Activated CD8-positive, alpha-beta memory T cell treated with anti-CD3 and anti-CD28 coated beads for 1 hour (primary cell): ENCODE measurements at places on chromosomes 5 and 9.

- no peak for DNase-seq
Measured at GRCh38 chr9:110029956-110030480, 177.9 kb downstream of the C9orf152 start.

DNA sequence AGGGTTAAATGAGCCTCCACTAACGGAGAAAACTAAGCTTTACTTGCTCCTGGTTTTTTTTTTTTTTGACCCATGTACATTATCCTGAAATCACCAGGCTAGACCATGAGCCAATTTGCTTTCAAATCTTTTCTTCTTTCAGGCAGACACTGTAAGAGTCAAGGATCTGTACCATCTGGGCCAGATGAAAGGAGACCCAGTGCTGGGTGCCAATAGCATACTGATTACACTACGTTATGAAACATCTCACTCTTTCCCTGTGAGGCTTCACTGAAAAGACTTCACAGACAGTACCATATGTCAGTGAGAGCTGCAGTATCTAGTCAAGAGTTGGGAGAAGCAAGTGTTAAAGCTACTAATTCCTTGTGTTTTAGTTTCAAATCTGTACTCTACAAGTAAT, 161.2 kb upstream of the PTPRD start:
- DNase-seq: no peak

DNA sequence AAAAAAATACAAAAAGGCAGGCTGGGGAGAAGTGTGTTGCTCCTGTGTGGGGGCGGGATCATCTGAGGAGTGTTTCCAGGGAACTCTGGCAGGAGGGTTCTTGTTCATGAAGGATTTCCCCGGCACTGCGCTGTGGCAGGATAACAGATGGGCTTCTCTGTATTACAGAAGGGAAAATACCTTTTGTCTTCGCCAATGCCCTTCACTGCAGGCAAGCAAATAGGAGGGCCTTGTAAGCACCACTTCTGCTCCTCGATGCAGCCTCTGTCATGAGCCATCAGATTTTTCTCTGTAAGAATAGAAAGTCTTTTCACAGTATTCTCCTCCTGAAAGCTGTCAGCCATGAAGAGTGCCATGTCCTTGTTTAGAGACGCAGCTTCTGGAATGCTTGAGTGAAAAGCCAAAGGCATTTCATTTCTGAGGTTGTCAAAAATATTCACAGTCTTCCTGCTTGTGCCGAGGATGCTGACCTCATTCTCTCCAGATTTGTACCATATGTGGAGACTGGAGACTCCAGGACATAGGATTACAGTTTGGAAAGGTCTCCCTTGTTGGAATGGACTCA, 294.0 kb downstream of the YTHDC2 start:
- no peak for DNase-seq

DNA sequence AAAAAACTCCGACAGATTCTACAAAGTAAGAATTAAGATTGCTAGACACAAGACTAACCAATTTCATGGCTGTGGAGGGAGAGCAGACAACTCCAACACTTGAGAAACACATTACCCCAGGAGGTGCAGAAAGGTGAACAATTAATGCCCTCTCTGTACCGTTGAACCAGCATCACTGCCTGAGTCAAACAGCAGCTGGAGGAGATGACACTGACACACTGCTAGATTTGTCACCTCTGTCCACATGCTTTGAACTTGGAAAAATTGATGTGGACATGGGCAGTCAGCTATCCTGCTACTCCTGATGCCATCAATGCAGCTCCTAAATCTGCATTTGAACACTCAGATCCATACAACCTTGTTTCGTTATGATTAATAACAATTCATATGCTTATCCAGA, 51.7 kb downstream of the GPBP1 start:
- DNase-seq: no peak

GRCh38 chr9:108180541-108180940, 675.2 kb downstream of the ACTL7B start:
- no peak for DNase-seq

GRCh38 chr9:69173891-69174615, at the start of gene TJP2:
Gene TJP2, plus strand, starts transcription at chr9:69174277. Its CDS starts 96 bp downstream, at chr9:69174373.
- no peak for DNase-seq

DNA sequence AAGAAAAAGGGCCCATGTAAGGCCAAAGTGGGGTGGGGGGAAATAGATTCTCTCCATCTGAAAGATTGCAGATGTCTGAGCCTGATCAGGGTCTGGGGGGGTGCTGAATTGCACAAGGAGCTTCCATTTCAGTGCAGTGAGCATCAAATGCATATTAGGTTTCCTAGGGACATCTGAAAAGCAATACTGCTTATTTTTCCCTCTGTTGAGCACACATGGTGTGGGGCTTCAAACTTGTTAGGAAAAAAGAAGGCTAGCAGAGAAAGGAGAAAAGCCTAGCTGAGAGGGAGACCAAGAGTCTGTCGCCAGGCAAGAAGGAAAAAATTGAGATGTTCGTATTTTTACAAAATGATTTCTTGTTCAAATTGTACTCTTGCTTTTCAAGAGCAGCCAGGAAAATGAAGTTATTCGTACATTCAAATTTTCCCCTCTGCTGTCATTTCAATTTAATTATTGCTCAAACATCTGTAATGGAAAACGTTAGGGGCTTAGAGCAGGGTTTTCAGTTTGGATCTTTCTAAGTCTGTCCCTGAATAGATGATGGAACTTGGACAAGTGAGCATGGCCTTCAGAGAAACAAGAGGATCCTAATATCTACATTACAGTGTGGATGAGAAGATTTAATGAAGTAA, 191.9 kb upstream of the GAS1 start:
- DNase-seq: no peak

- no peak for DNase-seq
Measured at GRCh38 chr5:170021506-170021905, 41.2 kb upstream of the INSYN2B start.

GRCh38 chr5:95631991-95632675, 12.2 kb downstream of the GPR150 start:
- DNase-seq: peak; percentile 17

DNA sequence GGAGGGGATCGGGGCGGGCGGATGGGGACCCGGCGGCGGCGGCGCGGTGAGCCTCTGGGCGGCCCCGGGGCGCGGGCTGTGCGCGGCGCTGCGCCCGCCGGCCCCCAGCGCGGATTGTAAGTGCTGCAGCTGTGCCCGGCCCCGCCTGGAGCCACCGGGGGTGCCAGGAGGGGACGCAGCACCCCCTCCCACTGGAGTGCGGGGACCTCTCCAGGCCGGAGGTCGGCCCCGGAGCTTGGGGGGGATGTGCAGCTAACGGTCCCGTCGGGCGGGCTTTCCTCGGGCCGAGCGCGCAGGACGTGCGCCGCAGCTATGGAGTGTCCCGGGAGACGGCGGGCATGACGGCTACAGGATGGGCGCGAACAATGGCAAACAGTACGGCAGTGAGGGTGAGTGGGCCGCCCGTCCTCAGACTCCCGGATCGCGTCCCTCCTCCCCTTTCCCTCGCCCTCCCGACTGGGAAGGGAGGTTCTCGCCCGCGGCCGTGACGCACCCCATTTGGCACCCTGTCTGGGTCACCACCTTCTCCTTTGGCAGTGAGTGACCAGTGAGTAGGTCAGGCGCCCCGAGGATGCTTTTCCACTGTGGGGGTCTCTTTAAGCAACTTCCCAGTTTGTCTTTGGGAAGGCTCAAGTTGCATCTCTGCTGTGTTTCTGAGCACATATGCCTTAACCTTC, 483 bp downstream of the FBXL7 start:
- no peak for DNase-seq

DNA sequence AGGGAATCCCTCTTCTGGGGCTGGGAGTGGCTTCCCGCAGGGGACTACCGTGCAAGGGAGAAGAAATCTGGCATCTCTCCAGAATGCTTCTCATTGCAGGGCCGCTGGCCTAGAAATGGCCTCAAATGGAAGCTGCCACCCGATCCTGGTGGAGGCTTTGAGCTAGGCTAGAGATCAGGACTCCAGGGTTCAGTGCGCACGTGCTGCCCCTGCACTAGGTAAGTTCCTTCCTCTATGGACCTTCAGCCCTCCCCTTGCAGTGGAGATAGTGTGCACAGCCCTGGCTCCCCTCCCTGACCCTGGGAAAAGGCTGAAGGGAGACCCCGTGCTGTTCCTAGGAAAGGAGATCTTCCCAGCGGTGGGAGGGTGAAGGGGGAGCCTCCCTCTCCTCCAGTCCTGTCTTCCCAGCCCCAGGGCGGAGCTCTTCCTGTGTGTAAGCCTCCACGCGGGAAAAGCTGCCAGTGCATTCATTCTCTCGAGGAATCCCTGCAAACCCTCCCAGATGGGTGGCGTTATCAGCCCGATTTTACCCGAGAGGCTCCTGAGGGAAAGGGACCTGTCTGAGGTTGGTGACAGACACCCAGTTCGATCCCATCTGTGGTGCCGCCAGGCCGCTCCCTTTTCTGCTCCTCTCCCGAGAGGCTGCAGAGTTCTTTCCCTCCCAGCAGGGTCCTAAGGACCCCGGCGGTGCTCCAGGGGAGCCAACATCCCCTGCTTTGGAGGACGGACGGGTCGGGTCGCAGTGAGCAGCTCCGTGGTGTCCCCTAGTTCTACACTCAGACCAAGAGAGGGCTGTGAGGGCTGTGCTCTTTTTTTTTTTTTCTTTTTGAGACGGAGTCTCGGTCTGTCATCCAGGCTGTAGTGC, 1.4 kb upstream of the CERCAM start:
- DNase-seq: no peak

GRCh38 chr9:21696411-21696871, 106.0 kb upstream of the MTAP start:
- DNase-seq: no peak

GRCh38 chr9:37150415-37150814, 30.0 kb downstream of the ZCCHC7 start:
- no peak for DNase-seq

- no peak for DNase-seq
Measured at GRCh38 chr5:65021527-65022226, 252.9 kb downstream of the CWC27 start.

GRCh38 chr5:53879708-53880323, 319.4 kb downstream of the NDUFS4 start:
- DNase-seq: no peak

GRCh38 chr5:117833691-117834090, 1154.7 kb downstream of the DTWD2 start:
- no peak for DNase-seq

DNA sequence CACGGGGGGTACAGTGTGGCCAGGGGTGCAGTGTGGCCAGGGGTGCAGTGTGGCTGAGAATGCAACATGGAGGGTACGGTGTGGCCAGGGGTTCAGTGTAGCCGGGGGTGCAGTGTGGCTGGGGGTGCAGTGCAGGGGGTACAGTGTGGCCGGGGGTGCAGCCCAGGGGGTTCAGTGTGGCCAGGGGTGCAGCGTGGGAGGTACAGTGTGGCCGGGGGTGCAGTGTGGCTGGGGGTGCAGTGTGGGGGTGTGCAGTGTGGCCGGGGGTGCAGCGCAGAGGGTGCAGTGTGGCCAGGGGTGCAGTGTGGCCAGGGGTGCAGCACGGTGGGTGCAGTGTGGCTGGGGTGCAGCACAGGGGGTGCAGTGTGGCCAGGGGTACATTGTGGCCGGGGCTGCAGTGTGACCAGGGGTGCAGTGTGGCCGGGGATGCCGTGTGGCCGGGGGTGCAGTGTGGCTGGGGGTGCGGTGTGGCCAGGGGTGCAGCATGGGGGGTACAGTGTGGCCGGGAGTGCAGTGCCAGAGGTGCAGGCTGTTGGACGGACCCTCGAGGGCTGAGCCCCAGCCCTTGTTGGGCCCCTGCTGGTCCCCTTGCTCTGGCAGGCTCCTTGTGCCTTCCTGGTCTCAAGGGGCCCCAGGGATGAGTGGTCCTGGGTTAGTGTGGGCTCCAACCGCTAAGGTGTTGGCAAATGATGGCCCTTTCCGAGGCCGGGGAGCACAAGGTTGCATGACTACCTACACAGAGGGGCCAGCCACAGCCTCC, 17.9 kb downstream of the TPPP start:
- no peak for DNase-seq

- DNase-seq: no peak
Measured at GRCh38 chr9:127079446-127080140, 42.8 kb downstream of the ANGPTL2 start.

DNA sequence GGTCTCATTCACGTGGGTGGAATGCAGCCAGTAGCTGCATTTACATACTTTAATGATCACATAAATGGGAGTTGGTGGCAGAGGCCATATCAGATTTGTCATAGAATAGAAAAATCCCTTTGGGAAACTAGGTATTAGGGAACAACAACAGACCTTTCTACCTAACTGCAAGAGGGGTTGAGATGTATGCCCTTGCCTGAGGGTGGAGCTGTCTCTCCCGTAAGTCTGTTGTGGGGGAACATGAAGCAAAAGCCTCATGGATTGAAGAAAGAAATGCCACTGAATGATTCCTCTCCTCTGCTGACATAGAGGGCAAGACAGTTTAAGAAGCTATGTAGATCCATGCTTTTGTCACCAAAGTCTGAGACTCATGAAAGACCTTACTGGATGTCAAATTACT, 461.3 kb downstream of the SPOCK1 start:
- DNase-seq: no peak

DNA sequence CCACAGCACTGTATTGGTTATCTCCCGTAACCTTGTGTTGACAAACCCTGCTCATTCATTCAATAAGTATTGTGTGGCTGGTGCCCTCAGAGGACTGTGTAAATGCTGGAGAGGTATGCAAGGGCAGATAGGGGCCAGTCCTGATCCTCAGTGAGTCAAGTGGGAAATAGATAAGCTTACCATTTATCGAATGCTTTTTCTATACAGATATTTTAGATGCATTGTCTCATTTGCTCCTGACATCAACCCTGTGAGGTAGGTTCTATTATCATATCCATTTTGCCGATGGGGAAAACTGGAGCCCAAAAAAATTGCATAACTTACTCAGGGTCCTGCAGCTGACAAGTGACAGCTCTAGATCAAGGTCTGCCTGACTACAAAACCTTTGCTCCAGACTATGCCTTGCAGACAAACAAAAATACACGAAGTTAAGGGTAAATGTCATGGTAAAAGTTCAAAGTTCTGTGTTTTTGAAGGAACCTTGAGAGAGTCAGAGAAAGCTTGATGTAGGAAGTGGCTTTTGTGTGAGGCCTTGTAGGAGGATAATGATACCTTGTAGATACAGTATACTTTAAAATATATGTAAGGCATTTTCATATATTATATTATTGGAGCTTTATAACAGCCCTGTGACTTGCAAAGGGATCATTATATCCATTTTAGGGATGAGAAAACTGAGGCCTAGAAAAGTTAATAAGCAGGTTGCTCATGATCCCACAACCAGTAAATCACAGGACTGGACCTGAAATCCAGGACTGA, 22.7 kb downstream of the CYFIP2 start:
- DNase-seq: no peak

GRCh38 chr5:113255579-113256386, 179.0 kb downstream of the TSSK1B start:
- DNase-seq: no peak

DNA sequence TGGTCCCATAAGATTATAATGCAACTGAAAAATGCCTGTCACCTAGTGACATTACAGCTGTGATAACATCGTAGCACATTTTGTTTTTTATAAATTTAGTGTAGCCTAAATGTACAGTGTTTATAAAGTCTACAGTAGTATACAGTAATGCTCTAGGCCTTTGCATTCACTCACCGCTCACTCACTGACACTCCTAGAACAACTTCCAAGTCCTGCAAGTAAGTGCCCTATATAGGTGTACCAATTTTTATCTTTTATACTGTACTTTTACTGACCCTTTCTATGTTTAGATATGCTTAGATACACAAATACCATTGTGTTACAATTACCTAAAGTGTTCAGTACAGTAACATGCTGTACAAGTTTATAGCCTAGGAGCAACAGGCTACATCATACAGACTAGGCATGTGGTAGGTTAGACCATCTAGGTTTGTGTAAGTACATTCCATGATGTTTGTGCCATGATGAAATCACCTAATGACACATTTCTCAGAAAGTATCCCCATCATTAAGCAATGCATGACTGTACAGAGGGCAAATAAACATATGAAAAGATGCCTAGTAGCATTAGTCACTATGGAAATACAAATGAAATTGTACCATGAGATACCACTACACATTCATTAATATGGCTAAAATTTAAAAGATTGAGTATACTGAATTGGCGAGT, 127.6 kb downstream of the TRPM6 start:
- DNase-seq: no peak
